Endothelial cell of umbilical vein (primary cell): ENCODE measurements at places on chromosomes 1 and 21. TPM values are rescaled to one million over a fixed set of nuclear protein-coding genes. Genes with fewer than 3 reads are reported as not detected.

The NAV1 gene
- total RNA-seq, result 136 and 138 TPM in 2 replicates

The NGF gene
- not detected in 2 replicates for total RNA-seq

The DCST1 gene
- total RNA-seq, result not detected in 2 replicates

The KIF26B gene
- total RNA-seq, result 0.25 and 0.49 TPM in 2 replicates

The MROH7 gene
- 0.24 TPM in 1 of 2 replicates, not detected in the other for total RNA-seq

GRCh38 chr1:45306319-45306718, 20.4 kb upstream of the HPDL start:
- peaks cover 14% of the 10 kb centered on the region for H3K4me1 ChIP-seq
- H3K27me3 ChIP-seq, result no peaks in the 10 kb centered on the region
- H3K36me3 ChIP-seq, result no peaks in the 10 kb centered on the region
- H3K4me3 ChIP-seq, result no peak overlapping the region

- peak overlapping the region; percentile 91 for H3K27ac ChIP-seq
- H3K27me3 ChIP-seq, result no peaks in the 10 kb centered on the region
- H3K4me1 ChIP-seq, result peaks cover 28% of the 10 kb centered on the region
- peak; percentile 13 for DNase-seq
- H3K36me3 ChIP-seq, result peaks cover 27% of the 10 kb centered on the region
Observed at GRCh38 chr1:159915571-159916241, 9.6 kb downstream of the TAGLN2 start.

- peaks cover 11% of the 10 kb centered on the region for H3K4me1 ChIP-seq
- H3K36me3 ChIP-seq, result no peaks in the 10 kb centered on the region
- H3K27ac ChIP-seq, result no peak overlapping the region
- H3K4me3 ChIP-seq, result no peak overlapping the region
- no peaks in the 10 kb centered on the region for H3K27me3 ChIP-seq
Observed at GRCh38 chr1:150233359-150234308, 2.3 kb downstream of the ANP32E start.
